ENCODE measurements at places on chromosomes 12 and 14.

- no peak for DNase-seq
Observed at GRCh38 chr14:34039428-34040047, 88.7 kb upstream of the EGLN3 start.

GRCh38 chr12:25433581-25434325 is 119.3 kb downstream of the LMNTD1 start:
- DNase-seq = no peak

DNA sequence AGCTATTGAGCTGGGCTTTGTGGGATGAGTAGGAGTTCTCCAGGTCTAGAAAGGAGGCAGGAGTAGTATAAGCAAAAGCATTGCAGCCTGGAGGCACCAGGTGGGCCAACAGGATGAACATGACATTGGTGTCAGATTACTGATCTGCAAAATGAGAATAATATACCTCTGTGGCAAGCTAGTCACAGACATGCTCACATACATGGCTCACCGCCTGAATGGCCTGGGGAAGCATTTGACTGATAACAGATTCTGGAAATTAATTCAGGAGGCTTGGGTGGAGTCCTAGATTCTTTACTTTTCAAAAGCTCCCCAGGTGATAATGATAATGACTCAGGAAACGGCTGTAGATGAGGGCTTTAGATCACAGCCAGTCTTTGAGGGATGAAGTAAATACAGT is 709 bp downstream of the TCL1B start:
- DNase-seq = no peak

DNA sequence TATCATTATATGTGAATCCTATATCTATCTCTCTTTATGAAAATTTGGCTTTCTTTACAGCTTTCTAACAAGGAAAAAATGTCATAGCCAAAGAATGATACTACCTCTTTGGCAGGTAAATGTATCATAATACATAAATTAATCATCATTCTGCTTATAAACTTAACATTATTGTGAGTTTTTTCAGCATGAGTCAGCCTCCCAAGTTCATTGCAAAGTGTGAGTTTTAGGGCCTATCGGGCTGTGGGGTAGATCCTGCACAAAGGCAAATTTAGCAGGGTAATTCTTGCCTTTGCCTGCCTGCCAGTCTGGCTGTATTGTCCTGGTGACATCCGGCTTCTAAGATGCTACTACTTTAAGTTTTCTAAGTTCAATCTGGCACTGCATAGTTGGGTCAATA is 412.6 kb downstream of the MDGA2 start:
- no peak for DNase-seq

DNA sequence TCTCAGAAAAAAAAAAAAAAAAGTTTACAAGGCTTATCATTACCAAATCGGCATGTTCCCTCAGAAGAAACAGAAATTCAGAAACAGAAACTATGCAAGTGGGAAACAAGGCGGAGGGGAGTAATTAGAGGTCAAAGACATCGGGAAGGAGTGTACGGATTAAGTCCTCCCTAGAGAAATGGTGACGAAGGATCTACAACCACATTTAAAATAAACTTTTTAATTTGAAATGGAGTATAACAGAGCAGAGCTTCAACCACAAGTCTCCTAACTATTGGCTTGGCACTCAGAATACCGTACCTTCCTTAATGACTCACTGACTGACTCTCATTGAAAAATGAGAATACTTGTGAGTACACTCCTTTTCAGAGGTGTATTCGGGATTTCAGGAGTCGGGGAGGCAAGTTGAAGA is 908 bp downstream of the ENTPD5 start:
- DNase-seq = no peak

- no peak for DNase-seq
Observed at GRCh38 chr12:112170971-112171596, 45.7 kb downstream of the TRAFD1 start.

- DNase-seq = no peak
Observed at GRCh38 chr12:131756441-131756840, 45.6 kb downstream of the SFSWAP start.

DNA sequence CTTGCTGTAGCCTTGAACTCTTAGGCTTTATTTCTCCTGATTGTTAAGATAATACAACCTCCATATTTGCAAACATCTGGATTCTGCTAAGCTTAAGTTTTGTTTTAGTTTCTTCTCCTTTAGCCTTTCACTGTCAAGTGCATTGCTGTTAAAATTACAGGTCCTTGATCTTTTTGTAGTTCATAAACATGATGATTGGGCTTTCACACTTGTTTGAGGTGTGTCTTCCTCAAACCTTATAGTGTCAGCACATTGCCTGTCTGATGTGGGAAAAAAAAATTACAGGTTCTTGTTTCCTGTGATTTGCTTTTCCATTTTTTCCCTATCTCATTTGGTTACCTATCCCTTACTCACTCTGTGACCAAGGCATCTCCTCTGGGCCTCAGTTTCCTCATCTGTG is 59.2 kb downstream of the BICDL1 start:
- no peak for DNase-seq

- DNase-seq = no peak
Observed at GRCh38 chr14:65263177-65263788, 149.2 kb upstream of the FUT8 start.

- DNase-seq = no peak
Observed at GRCh38 chr12:55957106-55957859, 8.6 kb downstream of the PMEL start.

GRCh38 chr12:114213055-114213581 is 192.8 kb downstream of the TBX5 start:
- DNase-seq = no peak

DNA sequence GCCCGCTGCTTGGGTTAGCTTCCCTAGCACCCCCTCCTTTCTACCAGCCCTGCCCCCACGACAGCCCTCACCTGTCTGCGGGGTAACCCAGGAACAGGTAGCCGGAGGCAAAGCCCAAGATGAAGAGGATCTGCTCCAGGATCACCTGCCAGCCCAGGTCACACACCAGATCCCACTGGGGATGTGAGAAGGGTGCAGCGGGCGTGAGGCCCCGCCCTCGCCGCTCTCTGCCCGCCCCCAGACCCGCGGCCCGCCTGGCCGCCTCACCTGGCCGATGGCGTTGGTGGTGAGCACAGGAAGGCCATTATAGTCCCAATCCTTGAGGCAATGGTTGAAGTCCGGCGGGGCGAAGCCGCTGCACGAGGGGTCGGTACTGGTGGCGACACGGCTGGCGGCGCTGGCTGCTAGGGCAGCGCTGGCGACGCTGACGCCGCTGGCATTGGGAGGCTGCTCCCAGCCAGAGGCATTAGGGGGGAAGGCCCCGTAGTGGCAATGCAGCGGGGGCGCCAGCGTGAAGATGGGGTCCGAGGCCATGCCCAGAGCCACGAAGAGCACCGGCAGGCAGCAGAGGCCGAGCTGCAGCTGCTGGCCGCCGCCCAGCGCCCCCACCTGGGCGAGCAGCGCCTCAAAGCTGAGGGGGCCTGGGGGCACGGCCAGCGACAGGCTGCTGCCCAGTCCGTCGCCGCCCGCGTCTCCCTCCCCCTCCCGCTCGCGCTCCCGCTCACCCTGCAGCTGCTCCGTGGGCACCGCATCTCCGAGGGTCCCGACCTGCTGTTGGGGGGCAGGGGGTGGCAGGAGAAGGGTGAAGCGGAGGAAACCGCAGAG is 794 bp downstream of the SLC22A17 start:
- no peak for DNase-seq

DNA sequence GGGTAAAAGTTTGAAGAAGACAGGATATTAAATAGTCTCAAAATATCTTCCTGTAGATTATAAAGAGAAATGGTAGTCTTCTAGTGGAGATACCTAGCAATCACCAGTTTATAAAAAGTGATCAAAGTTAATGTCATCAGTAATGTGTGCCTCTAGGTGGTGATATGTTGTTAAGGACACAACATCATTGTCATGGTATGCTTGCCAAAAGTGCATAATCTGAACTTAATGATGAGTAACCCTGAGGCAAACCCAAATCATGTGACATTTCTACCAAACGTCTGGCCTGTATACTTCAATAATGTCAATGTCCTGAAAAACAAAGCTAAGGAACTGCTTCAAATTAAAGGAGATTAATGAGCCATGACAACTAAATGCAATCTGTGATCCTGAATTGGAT is 214.7 kb downstream of the PHLDA1 start:
- no peak for DNase-seq

DNA sequence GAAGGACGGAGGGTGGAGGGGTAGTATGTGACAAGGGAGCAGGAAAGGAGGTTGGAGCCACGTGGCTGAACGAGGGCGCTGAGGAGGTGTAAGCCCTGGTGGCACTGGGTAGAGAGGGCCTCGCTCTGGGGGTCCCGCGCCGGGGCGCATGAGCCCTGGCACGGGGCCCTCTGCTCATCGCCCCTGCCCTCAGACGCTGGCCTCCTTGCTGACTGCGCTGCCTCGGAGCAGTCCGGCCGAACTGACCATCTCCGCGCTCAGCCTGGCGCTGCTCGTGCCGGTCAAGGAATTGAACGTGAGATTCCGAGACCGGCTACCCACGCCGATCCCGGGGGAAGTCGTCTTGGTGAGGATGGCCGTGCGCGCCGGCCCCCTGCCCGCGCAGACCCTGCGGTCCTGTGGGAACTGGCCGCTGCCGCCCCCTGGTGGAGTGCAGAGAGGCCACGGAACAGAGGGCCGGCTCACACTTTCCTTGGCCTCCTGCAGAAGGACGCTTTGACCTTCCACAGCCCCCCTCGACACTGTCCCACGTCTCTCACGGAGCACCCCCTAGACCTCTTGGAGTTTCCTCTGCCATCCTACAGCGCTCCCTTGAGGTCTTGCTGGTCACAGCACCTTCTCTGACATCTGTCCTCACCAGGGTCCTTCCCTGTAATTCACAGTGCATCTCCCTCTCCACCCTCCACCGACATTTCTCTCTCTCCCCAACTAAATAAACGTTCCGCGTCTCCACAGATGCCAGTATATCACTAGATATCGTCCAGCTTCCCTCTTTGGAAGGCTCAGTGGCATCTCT is 10.5 kb downstream of the ARHGEF25 start:
- no peak for DNase-seq

GRCh38 chr14:35279369-35279768 is 12.8 kb upstream of the PSMA6 start:
- DNase-seq = no peak

DNA sequence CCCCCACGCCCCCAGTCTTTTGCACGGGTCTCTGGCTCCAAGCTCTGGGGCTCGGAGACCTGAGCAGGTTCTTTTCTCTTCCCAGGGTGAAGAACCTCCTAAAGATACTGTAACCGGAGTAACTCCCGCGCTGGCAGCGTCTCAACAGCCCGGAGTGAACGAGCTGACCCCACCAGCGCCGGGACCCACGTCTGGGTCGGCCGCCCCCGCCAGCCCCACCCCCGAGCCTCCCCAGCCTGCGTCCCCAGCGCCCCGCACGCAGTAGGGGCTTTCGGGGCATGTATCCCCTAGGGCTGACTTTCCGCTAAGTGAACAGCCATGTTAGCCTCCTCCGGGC is 858 bp downstream of the SLC35F4 start:
- DNase-seq = no peak

- DNase-seq = no peak
Observed at GRCh38 chr12:126547905-126548304, 1482.7 kb downstream of the AACS start.

DNA sequence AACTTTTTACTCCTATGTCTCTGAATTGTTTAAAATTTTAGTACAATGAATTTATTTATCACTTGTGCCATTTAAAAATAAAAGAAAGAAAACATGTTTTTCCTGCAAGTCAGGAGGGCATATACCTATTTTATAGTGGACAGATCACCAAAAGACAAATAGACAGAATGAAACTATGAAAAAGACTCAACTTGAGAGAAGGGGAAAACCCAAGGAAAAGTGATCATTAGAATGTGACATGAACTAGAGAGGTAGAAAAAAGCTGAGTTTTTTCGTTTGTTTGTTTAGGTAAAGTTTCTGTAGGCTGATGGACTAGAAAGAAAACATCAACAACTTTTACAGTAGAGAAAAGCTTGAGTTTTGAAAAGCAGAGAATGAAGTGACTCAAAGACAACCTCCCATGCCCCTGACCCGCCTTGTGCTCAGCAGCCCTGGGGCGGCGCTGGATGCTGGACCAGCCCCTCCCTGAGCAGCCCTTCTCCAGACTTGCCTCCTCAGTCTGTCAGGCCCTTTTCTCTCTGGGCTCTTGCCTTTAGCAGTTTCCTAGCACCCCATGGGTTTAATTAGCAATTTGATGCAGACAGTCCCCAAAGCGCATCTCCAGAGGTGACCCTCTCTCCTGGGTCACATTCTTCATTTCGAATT is 95.1 kb upstream of the ARID2 start:
- DNase-seq = no peak

GRCh38 chr12:123305136-123305535 is 33.5 kb upstream of the CDK2AP1 start:
- no peak for DNase-seq

- no peak for DNase-seq
Observed at GRCh38 chr12:62731055-62731820, 203.7 kb downstream of the PPM1H start.

GRCh38 chr12:124557518-124558223 is 9.7 kb downstream of the NCOR2 start:
- no peak for DNase-seq

GRCh38 chr12:40156021-40156764 is 50.3 kb upstream of the SLC2A13 start:
- DNase-seq = no peak

- no peak for DNase-seq
Observed at GRCh38 chr14:77598366-77599070, 17.9 kb downstream of the SPTLC2 start.

DNA sequence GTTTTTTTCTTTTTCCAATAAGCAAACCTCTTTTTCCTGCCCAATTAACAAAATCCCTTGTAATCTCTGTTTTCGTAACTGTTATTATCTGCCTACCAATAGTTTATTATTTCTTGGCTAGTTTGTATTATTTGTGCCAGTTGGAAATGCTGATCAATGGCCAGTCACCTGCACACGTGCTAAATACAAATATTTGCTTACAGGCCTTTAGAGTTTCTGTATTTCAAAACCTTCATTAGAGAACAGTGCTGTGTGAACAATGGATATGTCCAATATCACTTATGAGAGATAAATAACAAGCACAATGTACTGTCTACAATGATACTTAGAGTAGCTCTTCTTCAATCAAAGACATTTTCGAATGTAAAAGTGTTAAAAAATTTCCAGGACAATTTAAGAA is 10.8 kb upstream of the DYRK2 start:
- no peak for DNase-seq

- DNase-seq = no peak
Observed at GRCh38 chr14:73462048-73462715, 3.8 kb upstream of the NUMB start.

- DNase-seq = no peak
Observed at GRCh38 chr12:107125833-107126232, 32.5 kb upstream of the CRY1 start.
